Activated CD4-positive, alpha-beta T cell treated with anti-CD3 and anti-CD28 coated beads, Interleukin-2, Interleukin-4, amounts not matched to agents 100 ng/mL and 50 ng/mL, durations not matched to agents 16 hours and 8 hours (primary cell): ENCODE measurements at places on chromosomes 1 and 21.

GRCh38 chr21:44526096-44526997, 13.6 kb downstream of the KRTAP10-1 start:
- DNase-seq, result no peak

GRCh38 chr1:29179641-29180184, 2.0 kb downstream of the SRSF4 start:
- peak; percentile 32 for DNase-seq

- peak; percentile 68 for DNase-seq
These were observed at the start of gene VWA1 for GRCh38 chr1:1435106-1435903. Gene VWA1, plus strand, starts transcription at chr1:1435690. Its CDS starts 59 bp downstream, at chr1:1435749.

- no peak for DNase-seq
These were observed 208.4 kb downstream of the ROR1 start for GRCh38 chr1:63982201-63982600.

GRCh38 chr1:99710994-99711393, 55.4 kb downstream of the FRRS1 start:
- no peak for DNase-seq

DNA sequence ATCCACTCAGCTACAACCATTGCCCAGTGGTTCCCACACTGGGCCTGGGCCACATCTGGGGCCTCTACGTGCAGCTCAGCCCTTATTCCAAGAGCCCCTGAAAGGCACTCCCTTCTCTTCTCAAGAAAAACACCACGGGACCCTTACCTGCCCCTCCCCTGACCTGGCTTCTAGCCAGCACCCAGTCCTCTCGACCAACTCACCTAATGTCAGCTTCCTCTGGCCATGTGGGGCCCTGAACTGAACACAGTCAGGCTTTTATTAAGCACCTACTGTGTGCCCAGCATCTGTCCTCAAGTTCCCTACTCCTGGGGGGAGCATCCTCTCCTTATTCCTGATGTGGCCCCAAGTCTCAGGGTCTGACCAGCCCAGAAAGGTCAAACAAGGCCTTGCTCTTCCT, 208.4 kb downstream of the MATN1 start:
- DNase-seq, result no peak

GRCh38 chr1:941588-942383, 17.3 kb downstream of the NOC2L start:
- DNase-seq, result no peak

- no peak for DNase-seq
These were observed 73.1 kb downstream of the MATN1 start for GRCh38 chr1:30650038-30650967.

GRCh38 chr1:8602471-8603219, 214.8 kb downstream of the RERE start:
- DNase-seq, result peak; percentile 65

DNA sequence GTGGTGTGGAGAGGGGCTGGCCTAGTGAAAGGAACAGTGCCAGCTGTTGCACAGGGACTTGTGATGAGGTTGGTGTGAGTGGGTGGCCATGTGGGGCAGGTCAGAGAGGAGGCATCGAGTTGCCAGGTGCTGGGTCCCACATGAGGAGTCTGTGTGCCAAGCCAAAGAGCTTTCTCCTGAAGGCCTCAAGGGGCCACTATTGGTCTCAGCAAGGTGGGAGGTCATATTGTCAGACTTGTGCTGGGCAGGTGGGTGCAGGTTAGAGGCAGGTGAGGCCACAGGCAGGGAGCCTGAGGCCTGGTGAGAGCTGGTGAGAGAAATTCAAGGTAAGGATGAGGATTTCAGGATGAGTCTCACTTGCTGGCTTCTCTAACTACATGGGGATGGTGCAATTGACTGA, 256.8 kb downstream of the DISC1 start:
- DNase-seq, result no peak

DNA sequence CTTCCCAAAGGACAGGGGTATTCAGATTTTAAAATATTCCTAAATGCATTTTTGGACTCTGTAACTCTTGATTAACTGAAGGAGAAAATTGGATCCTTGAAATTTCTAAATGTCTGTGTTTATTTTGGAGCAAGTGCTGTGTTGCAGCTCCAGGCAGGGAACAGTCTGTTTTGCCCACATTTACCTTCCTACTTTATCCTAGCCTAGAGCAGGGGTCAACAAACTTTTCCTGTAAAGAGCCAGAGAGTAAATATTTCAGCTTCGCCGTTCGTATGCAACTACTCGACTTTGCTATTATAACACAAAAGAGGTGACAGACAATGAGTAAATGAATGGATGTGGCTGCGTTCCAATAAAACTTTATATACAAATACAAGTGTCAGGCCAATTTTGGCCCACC, 402.2 kb downstream of the GPATCH2 start:
- no peak for DNase-seq

GRCh38 chr1:114666954-114667353, 2.9 kb downstream of the DENND2C start:
- DNase-seq, result no peak

DNA sequence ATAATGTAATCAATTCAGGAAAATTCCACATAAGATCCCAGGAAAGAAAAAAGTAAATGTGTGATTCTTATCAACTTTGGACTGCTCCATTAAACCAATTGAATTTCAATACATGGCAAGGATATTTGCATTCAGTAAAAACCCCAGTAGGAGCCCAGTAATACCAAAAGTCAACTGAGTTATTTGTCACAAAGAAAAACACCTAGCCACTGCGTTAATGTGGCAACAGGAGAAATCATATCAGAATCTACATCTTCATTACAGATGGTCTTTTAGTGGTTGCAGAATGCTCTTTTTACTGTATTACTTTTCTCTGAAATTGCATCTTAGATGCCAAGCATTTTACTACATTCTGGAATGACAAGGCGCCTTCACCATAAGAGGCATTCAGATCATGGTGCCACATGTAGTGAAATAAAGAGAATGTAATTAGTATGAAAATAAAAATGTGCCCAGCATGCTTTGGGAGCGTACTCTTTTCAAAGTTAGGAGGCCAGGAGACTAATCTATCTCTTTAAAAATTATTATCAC, 180.7 kb downstream of the PATJ start:
- DNase-seq, result no peak

DNA sequence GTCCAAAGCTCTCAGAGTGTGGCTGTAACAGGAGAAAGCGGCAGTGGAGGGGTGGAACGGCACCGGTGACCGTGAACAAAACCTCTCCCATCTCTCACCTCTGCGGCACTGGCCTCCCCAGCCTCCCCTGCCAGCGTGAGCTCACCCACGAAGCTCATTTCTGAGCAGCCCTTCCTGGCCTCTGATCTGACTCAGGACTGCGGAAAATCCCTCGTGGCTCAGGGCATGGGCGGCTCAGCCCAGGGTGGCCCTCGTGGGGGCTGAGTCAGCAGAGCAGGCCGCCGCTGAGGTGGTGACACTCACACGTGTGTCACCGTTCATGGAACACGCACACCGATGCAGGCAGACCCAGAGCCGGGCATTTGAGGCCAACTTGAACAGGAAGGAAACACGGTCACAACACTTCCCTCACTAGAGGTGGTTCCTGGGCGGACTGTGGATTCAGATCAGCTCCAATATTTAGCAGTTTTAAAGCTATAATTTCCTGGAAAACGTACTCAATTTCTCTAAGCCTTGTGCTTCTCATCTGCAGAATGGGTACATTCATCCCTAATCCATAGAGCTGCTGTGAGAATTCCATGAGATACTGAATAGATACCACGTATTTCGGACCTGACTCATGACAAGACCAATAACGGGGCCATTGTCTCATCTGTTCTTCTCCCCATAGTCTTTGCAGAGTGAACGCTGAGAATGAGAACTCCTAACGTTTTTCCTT, 115.0 kb upstream of the TMPRSS2 start:
- no peak for DNase-seq

DNA sequence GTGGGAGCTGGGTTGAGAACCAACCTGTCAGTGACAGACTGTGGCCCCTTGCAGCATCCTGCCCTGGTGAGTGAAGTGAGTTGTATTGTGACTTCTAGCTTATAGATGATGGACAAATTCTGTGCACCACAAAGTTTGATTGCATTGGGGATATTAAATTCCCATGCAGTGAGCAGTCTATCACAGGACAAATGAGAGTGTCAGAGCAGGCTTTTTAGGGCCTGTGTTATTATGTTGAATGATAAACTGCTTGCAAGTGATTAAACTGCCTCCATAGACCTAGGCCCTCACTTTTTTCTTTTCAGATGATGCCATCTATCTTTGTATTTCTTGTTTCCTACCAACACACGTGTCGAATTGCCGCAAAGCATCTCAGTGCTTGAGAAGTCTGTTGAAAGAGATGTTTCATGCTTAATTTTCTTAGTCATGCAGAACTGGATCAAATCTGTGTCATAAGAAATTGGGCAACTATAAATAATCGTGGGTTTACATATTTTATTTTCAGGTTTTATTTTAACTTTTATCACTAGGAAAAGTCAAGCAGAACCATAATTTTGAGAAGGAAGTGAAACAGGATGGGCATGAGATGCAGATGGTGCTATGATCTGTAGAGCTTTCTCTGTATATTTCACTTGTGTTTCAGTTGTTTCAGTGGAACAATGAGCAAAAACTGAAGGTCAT, 199.2 kb downstream of the S1PR1 start:
- DNase-seq, result no peak

DNA sequence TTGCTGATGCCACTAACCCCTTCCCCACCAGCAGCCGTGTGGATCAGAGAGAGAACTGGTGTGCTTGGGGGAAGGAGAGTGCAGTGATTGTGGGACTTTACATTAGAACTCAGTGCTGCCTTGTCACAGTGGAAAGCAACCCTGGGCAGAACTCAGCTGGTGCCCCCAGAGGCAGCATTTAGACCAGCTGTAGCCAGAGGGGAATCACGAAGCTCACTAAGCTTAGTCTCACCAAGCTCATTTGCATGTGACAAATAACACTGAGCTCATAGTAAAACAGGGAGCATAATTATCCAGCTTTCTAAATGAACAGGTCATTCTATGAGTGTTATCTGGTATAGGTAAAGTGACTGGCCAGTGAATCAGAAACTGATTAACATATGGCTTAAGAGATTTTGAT, 9.8 kb upstream of the SMAP2 start:
- peak; percentile 37 for DNase-seq

DNA sequence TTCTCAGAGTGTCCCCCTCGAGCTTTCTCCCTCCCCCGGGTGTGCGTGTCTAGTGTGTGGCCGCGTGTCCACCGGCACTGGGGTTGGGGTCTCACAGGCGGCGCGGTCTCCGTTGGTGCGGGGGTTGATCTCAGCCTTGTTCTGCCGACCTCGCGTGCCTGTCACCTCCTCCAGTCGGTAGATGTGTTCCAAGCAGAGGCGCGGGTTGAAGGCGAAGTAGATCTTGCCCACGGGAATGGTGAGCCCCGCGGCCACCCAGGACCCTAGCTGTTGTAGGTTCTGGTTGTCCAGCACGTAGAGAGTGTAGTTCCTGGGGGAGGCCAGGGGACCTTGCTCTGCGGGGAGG, 9.8 kb downstream of the INSRR start:
- DNase-seq, result no peak

DNA sequence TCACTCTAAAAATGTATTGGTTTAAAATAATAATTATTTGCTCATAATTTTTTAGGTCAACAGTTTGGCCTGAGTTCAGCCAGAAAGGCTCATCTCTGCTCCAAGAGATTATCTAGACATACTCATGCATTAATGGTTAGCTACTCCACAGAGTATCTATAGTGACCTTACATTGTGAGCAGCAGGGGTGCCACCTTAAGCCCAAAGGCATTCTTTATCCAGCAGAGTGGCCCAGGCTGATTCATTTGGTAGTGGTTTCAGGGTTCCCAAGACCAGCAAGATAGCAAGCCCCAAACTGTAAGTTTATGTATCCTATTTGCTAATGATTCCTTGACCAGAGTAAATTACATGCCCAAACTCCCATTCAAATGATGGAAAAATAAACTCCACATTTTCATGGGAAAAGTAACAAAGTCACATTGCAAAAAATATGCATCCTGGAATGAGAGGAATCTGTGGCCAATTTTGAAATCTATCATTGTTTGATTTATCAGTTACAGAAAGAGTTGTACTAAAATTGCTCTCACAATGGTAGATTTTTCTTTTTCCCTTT, 182.6 kb upstream of the KCNK2 start:
- no peak for DNase-seq

DNA sequence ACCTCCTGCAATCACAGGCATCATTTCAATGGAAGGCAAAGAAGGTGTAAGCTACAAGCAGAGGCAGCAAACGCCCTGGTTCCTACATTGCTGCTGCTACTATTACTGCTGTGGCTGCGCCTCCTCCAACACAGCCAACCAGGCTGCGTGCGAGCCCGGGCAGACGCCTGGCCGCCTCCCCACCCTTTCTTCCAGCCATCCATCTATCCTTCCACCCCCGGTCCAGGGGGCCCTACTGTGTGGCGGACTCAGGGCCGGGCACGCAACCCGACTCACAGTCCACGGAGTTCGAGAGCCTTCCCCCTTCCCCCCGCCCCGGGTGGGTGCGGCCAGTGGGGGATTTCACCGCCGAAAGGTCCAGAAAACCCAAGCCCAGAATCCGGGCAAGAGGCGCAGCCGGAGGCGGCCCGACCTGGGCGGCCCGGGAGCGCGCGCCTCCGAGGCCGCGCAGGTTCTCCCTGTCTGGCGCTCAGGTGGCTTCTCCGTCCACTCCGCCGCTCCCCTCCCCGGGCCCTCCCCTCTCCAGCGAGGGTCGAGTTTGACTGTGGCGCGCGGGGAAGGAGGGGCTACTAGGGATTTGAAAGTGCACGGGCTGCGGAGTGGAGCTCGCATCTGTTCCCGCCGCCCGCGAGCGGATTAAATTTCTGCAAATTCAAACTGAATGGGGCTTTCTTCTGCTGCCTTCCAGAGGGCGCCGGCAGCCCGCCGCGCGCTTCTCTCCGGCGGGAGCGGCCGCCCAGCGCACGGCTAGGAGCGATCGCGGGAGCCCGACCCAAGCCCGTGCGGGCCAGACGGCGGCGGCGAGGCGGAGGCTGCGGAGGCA, at the start of gene HUNK:
TSS of gene HUNK (plus strand) at position 569 of the 823 bp plus-strand sequence. CDS start 655 bp downstream, outside the sequence.
- DNase-seq, result no peak

DNA sequence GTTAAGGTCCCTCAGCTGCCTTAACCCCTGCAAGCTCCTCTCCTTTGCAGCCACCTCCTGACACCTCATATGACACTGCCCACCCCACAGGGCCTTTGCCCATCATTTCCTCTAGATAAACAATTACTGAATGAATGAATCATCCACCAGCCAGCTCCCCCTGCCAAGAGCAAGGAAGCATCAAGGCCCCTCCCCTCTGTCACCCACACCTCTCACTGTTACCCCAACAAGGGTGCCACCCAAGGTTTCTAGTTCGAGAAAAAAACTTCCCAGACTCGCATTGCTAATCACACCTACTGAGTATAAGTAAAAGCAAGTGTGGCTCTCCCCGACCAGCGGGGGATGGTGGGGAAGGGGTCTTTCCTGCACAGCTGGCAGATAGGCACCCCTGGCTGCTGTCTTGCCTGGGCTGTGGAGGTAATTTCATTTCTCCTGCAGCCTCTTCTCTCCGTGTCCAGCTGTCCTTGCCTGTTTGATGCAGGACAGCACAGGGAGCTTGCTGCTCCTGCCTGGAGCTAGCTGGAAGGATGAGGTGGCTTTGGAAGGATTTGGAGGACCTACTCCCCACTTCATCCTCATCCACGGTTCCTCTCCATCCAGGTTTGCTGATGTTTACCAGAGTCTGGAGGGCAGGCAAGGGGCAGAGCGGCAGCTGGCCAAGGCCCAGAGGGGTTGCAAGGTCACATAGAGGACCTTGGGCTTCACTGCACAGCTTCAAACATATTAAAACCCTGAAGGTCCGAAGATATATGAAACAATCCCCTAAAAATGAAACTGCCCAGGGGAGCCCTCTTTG, 33.1 kb upstream of the LBR start:
- DNase-seq, result peak; percentile 58

- no peak for DNase-seq
These were observed 197.2 kb downstream of the ADSS2 start for GRCh38 chr1:244254467-244254866.
